GM04504 (cell line): ENCODE measurements at places on chromosomes 12 and 14.
A peak's percentile ranks its signal among the peaks of the same experiment; 100 is the strongest.

DNA sequence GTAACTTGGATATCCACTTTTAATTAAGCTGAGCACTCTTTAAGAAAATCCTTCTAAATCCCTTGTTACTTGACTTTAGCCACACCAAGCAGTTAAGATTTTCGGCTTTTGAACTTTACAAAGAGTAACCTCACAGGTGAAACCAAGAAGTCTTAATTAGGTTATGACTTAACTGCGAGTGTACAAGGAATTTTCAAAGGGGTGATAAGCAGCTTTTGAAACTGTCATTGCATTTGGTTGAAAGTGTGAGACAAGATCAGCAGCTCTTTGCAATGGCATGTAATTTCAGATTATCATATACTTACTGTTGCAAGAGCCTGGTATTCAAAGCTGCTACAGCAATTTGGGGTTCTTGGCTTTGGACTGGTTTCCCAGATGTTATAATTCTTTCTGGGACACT lies 137.5 kb downstream of the TMEM117 start:
- DNase-seq: no peak

DNA sequence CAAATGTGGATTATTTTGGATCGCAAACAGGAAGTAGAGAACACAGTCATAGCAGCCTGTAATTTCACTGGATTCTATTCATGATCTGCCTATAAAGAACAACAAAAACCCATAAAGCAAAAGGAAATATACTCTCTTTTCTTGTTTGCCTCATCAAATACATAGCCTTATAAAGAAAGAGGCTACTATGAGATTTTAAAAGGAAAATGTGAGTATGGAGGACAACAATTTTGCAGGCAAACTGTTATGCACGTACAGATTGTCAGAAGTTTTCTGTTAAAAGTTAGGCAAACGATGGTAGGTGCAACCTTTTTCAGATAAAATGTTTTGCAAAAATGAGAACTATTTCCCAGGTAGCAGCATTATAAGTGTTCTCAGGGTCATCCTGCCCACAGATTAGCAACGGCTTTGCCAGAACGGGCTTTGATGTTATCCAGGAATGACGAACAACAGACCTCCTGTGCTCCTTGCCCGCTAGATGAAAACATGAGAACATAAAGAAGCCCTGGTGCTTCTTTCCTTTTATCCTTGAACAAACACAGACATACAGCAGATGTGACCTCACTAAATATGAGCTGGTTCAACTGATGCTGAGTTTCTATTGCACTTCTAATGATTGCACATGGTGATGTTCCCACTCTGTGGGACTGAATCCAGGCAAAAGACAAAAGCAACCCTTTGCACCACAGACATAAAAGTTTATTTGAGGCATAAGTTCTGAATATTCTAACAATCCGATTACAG lies 88.1 kb downstream of the ITPR2 start:
- no peak for DNase-seq

GRCh38 chr12:90970471-90970870 lies 15.5 kb upstream of the CCER1 start:
- DNase-seq: no peak

DNA sequence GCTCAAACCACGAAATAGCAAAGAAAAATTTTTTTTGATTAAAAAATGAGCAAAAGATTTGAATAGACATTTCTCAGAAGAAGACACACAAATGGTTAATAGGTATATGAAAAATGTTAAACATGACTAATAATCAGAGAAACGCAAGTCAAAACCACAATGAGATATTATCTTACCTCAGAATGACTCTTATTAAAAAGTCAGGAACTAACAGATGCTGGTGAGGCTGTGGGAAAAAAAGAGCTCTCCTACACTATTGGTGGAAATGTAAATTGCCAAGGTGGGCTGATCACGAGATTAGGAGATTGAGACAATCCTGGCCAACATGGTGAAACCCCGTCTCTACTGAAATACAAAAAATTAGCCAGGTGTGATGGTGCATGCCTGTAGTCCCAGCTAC lies 315.5 kb upstream of the FLRT2 start:
- no peak for DNase-seq

GRCh38 chr12:124837958-124838803 lies 25.5 kb downstream of the SCARB1 start:
- peak; percentile 99 for DNase-seq

GRCh38 chr12:74043343-74043742 lies 494.3 kb upstream of the ATXN7L3B start:
- no peak for DNase-seq

GRCh38 chr12:53550595-53550994 lies 43.3 kb upstream of the NPFF start:
- no peak for DNase-seq

DNA sequence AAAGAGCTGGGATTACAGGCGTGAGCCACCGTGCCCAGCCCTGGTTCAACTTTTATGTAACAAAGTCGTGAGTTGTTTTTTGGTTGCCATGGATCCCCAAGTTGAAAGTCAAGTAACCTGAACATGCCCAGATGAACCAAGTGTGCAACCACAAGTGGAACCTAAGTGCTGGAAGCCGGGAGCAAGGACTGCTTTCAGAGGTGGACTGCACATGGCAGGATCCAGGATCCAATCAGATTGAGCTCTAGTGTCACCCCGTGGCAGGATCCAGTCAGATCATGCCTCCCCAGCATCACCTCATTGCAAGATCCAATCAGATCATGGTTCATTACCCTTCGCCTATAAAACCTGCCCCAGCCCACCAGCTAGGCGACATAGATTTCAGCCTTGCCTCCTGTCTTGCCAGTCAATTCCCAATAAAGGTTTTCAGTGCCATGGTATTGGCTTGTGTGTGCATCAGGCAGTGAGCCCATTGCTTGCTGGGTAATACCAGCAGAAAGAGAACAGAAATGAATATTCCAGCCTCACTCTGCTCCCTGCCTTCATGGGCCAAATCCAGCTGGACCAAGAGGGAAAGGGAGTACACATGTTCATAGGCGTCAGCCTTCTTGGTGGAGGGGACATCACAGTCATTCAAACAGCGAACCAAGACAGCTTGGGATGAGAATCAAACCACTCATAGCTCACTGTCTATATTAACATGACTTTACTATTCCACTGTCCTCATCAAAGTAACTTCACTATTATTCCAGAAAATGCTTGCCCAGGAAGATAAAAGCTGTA lies 43.6 kb upstream of the VASH1 start:
- DNase-seq: no peak

GRCh38 chr14:76782115-76782884 lies 21.0 kb downstream of the VASH1 start:
- no peak for DNase-seq

DNA sequence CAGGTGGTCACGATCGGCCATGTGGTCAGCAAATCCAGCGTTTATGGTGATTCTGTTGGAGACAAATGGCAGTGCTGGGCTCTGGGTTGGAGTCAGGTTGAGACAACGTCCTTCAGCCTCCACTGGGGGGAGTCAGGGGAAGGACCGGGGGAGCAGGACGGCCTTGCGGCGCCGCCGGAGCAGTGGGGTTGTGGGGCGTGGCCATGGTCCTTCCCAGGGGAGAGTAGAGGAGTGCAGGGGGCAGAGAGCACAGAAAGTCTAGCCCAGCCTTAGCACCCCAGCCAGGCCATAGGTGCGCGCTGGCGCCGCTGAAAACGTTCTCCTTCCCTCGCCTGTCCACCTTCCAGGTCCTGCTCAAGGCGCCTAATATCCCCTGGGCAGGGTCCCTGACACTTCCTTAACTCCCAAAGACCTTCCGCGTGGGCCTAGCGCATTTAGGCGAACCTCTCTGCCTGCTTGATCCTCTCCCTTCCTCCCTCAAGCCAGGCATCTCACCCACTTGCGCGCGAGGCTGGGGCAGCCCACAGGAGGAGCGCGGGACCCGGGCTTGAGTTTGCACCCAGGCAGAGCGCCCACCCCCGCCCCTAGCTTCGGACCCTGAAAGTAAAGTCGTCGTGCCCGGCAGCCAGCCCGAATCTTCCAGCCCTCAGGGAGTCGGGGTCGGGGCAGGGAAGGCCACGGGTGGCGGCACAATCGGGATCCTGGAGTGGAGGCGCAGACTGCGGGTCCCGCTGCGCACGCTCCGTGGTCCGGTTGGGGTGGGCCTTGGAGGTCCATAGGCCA lies 3.1 kb upstream of the KIF26A start:
- DNase-seq: no peak

DNA sequence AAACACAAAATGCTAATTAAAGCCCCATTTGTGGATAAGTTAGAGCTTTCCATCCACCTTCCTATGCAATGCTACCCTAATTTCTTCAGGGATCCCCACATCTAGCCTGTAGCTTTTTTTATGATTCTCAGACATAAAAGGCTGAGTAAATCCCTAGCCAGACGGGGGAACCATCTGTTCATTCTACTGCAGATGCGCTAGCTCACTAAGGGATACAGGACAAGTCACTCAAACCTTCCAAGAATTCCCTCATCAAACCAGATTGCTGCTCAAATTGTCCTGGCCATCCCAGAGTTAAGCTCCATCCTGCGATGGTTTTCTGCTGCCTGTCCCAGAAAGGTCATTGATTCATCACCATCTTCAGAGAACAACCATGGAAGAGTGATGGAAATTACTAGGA lies 56.7 kb downstream of the MYRFL start:
- DNase-seq: no peak

DNA sequence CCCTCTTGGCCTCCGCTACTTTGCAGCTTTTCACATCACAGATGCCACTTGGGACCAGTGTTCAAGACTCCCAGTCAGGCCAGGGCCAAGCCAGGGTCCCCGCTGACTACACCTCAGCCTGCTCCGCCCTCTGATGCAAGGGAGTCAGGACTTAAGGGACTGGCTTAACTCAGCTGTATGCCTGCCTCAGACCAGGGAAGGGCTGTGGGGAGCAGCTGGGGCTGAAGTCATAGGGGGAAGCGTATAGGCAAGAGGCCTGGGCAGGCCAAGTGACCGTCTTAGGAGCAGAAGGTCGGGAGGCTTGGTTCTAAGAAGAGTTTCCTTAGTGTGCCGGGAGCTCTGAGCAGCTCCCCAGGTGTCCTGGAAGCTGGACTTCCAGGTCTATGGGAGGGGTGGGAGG lies 21.9 kb downstream of the KDM2B start:
- DNase-seq: no peak

GRCh38 chr12:93279565-93280412 lies 97.9 kb upstream of the NUDT4 start:
- DNase-seq: no peak

DNA sequence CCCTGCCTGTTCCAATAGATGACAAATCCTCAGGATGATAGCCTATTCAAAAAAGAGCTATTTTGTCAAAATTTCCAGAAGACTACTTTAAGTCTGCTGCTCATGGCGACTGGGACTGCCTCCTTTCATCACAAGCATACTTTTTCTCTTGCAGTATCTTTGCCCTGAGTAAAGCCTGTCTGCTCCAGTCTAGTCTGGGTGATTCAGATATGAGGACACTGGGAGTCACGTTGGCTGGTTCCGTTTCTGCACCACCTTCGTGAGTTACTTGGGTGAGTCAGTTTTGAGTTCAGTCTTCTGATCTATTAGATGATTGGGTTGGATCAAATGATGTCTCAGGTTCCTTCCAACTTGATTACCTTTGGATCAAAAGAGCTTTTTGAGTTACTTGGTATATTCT lies 301.3 kb upstream of the STXBP6 start:
- no peak for DNase-seq

- no peak for DNase-seq
Measured at GRCh38 chr14:78412475-78412874, 242.3 kb downstream of the NRXN3 start.

DNA sequence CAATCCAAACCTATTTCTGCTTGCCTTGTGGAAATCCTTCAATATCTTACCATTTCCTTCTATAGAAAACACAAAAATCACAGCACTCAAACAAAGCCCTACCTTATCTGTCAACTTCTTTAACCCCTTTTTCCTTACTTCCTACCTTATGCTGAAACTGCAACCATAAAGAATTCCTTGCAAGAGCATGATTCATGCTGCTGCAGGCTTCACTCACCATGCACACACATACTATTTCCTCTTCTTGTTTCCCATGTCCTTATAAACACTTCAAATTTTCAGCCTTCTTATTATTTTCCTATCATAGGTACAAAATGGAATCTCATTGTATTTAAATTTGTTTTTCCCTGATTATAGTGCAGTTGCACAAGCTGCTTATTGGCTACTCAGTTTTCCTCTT lies 23.3 kb downstream of the LMNTD1 start:
- no peak for DNase-seq

DNA sequence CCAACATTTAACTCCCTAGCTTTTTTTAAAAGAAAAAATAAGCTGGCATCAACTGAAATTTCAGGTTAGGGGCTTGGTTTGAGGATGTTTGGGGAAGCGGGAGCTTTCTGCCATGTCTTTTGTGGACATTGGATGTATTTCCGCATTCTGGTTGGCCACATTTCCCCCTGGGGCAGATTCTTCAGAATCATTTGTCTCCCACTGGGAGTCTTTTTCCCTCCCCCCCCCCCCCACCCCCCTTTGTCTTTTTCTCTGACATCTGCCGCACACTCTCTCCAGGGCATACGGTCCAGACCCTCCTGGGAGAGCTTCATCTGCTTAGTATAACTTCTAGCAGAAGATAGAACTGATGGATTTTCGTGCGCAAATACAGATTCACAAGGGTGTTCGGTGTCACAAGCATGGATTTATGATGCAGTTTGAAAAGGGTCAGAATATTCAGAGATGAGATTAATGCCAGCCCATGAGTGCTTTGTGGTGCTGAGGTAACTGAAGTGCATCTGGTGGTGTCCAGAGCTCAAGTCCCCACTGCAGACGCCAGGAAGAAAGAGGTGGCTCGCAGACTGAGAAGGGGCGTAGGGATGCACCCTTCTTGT lies 40.2 kb downstream of the ETV6 start:
- no peak for DNase-seq

GRCh38 chr12:69987579-69988091 lies 162.6 kb downstream of the MYRFL start:
- peak; percentile 74 for DNase-seq

DNA sequence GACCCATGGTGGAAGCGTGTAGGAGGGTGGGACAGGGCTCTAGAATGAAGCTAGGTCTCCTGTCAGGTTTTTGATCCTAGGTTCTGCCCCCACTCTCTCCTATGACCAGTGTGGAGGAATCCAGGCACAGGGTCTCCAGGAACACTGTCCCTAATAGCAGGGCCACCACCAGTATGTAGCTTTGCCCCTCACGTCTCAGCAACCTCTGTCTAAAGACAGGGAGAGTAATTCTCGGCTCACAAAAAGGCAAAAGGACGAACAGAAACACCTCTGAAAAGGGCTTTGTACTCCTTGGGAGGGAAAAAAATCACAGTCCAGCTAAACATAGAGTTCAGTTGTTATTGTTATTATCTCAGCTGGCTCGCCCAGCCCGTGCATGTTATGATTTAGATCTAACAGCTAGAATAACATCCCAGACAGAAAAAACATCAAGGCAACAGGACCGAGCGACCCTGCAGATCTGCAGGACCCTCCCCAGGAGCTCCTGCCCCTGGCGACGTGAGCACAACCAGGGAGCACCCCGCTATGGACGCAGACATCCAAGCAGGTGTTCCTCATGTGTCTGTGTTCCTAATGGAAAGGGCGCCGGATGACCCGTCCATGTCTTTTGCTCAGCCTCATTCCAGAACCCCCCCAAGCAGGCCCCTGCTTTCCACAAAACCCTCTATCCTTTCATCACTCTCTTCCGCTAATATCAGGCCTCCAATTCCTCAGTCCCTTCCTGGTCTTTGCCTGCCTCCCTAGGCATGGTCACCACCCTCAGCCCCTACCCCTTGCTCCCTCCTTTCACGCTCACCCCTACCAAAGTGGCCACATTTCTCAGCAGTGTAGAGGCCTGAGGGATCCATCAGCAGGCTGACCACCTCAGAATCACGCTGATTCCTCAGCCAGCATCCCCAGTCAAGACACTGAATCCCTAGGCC lies 14.2 kb upstream of the SLC6A12 start:
- no peak for DNase-seq
